OCI-LY7 (cell line): ENCODE measurements at places on chromosomes 5 and 9. TPM values are rescaled to one million over a fixed set of nuclear protein-coding genes. Genes with fewer than 3 reads are reported as not detected.

Gene HSPA9
- 314 and 362 TPM in 2 replicates for total RNA-seq

Gene THBS4
- 3.9 and 4.2 TPM in 2 replicates for total RNA-seq

Gene IL9
- not detected in 2 replicates for total RNA-seq

Gene RMI1
- total RNA-seq, result 44.3 and 46.2 TPM in 2 replicates

Gene PCDHAC1
- not detected in 2 replicates for total RNA-seq

Gene KCNMB1
- total RNA-seq, result not detected in 2 replicates

Gene PRRX2
- total RNA-seq, result not detected in 2 replicates

Gene RABGAP1
- total RNA-seq, result 39.8 and 46.6 TPM in 2 replicates

Gene BRINP1
- total RNA-seq, result not detected in 2 replicates

Gene CENPK
- total RNA-seq, result 90.0 and 104 TPM in 2 replicates

Gene PIP5K1B
- total RNA-seq, result 10.7 and 11.5 TPM in 2 replicates

Gene DPM2
- total RNA-seq, result 47.7 and 50.7 TPM in 2 replicates

Gene TMEM252
- not detected in 2 replicates for total RNA-seq

Gene RANBP3L
- not detected in 2 replicates for total RNA-seq

Gene QRFP
- not detected in 2 replicates for total RNA-seq

Gene FAXDC2
- total RNA-seq, result 0.10 and 0.28 TPM in 2 replicates

Gene ENC1
- total RNA-seq, result 11.6 and 12.1 TPM in 2 replicates

Gene SLC6A18
- not detected in 2 replicates for total RNA-seq

Gene SMIM33
- total RNA-seq, result not detected in 2 replicates

Gene CTXN3
- total RNA-seq, result not detected in 2 replicates

Gene FGF18
- not detected in 2 replicates for total RNA-seq

Gene SLC6A3
- not detected in 2 replicates for total RNA-seq

Gene ZDHHC11
- total RNA-seq, result 30.0 and 32.0 TPM in 2 replicates

Gene LRRC19
- total RNA-seq, result not detected in 2 replicates

Gene RETREG1
- 1.1 and 2.6 TPM in 2 replicates for total RNA-seq

Gene SV2C
- total RNA-seq, result not detected in 2 replicates

Gene SKP1
- total RNA-seq, result 188 and 204 TPM in 2 replicates

Gene LRRTM2
- total RNA-seq, result not detected in 2 replicates

Gene NEUROG1
- not detected in 2 replicates for total RNA-seq

Gene OTP
- total RNA-seq, result not detected in 2 replicates

Gene RABEPK
- total RNA-seq, result 22.9 and 23.9 TPM in 2 replicates

Gene F2RL2
- not detected in 2 replicates for total RNA-seq

Gene IGFBPL1
- not detected in 2 replicates for total RNA-seq

Gene PLEKHG4B
- 0.30 and 0.31 TPM in 2 replicates for total RNA-seq

Gene CDO1
- total RNA-seq, result not detected in 2 replicates

Gene GLRA1
- not detected in 2 replicates for total RNA-seq

Gene PCDHA1
- total RNA-seq, result not detected in 2 replicates

Gene STX17
- total RNA-seq, result 18.6 and 21.5 TPM in 2 replicates

Gene ADRB2
- total RNA-seq, result 4.4 and 4.6 TPM in 2 replicates

Gene CDC20B
- not detected in 2 replicates for total RNA-seq
